Stimulated activated CD8-positive, alpha-beta memory T cell treated with anti-CD3 and anti-CD28 coated beads, Interleukin-7, amount 100 ng/mL, for 1 hour (primary cell): ENCODE measurements at places on chromosomes 11 and 22.

- no peak for DNase-seq
Measured at GRCh38 chr11:76771446-76772099, 11.6 kb upstream of the TSKU start.

DNA sequence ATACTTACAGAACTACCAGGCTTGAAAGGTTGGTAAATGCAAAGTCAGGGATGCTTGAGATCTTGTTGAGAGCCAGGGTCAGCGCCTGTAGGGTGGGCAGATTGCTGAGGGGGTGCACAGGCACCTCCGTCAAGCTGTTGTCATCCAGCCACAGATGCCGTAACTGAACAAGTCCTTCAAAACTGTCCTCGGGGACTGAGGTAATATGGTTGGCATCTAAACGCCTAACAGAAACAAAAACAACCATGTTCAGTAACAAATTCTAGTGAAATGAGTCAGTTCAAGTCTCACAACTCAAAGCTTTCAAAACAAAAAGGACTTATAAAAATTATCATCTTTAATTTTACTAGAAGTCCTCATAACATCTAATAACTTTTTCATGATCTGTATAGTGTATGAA lies 22.2 kb upstream of the CCDC34 start:
- no peak for DNase-seq

- no peak for DNase-seq
Measured at GRCh38 chr22:29726106-29726505, 6.3 kb downstream of the CABP7 start.

DNA sequence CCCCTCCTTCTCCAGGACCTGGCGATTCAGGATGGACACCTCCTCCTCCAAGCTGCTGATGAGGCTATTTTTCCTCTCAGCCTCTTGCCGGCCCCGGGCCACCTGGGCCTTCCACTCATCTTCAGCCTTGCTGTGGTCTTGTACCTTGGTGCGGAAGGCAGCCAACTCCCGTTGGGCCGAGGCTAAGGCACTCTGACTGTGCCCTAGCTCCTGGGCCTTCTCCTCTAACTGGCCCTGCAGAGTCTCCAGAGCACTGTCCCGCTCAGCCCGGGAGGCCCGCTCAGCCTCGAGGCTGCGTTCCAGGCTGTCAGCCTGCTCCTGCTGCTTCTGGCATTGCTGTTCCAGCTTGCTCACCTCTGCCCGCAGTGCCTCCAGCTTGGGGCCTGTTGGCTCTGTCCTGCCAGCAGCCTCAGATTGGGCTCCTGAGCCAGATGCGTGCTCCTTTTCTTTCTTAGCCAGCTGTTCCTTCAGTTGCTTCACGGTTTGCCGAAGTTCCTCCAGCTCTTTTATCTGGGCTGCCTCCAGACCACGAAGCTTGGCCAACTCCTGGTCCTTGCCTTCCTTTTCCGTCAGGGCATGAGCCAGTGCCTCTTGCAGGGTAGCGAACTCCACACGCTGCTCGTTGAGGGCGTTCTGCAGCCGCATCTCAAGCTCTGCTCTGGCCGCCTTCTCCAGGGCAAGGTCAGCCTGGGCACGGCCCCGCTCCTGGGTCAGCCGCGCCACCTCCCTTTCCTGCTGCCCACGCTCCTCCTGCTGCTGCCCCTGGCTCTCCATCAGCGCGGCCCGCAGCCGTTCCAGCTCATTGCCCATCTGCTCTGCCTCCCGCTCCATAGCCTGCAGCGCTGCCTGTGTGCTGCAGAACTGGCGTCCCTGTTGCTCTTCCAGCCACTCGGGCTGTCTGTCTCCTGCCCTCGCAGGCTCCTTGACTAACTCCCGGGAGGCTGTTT lies 15.3 kb downstream of the IL18BP start:
- no peak for DNase-seq

DNA sequence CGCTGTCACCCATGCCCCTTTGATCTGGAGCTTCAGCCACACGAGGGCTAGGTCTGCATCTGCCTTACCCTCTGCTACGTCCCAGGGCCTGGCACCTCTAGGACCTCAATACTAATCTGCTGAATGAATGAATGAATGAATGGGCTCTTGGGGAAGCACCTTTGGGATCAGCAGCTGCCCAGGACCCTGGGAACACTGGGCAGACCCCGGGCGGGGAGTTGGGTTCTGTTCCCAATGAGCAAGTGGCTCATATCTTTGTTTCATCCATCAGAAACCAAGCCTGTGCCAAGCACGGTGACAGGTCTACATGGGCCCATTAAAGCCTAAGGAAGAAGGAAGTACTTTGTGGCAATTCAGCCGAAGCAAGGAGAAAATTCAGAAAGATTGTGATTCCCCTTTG lies 41.5 kb upstream of the SHISAL1 start:
- DNase-seq = no peak

DNA sequence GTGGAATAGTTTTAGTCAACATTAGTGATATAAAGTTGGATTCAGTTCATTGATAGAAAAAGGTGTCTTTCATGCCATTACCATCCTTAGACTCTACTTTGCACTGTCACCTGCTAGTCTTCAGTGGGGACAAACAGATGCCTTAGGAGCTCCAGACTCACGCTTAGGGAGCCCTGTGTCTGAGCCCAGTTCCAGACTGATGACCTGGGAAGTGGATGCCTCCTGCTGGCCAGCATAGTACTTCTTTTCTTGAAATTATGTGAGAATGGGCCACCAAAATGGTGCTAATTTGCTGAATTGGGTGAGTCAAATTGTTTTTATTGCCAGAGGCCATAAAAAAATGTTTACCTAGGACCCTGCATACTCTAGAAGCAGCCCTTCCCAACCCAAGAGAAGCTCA lies 53.9 kb downstream of the NOX4 start:
- no peak for DNase-seq

DNA sequence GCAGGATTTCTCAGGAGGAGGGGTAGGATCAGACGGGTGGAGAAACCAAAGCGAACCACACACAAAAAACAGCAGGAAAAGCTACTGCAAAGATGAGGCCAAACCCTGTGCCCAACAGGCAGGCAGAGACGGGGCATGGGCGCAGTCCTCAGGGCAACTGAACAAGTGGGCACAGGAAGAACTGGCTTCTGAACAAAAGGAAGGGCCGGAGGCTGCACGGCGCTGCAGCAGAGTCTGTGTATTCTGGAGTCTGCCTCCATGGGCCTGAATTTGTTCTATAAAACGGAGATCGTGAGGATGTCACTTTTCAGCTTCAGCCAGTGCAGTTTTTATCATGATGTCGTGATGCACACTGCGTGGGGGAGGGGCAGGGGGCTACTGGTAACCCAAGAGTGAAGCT lies 1026.0 kb downstream of the TBC1D22A start:
- no peak for DNase-seq

GRCh38 chr11:105448703-105449079 lies 161.2 kb upstream of the GRIA4 start:
- no peak for DNase-seq

GRCh38 chr11:118076754-118077281 lies at the start of gene TMPRSS4:
Gene TMPRSS4, plus strand, starts transcription at chr11:118077078. Its CDS starts 225 bp downstream, at chr11:118077303.
- DNase-seq = no peak

- DNase-seq = no peak
Measured at GRCh38 chr11:67998150-67999045, 5.5 kb downstream of the UNC93B1 start.

- no peak for DNase-seq
Measured at GRCh38 chr22:35230839-35231584, 26.3 kb upstream of the HMGXB4 start.

DNA sequence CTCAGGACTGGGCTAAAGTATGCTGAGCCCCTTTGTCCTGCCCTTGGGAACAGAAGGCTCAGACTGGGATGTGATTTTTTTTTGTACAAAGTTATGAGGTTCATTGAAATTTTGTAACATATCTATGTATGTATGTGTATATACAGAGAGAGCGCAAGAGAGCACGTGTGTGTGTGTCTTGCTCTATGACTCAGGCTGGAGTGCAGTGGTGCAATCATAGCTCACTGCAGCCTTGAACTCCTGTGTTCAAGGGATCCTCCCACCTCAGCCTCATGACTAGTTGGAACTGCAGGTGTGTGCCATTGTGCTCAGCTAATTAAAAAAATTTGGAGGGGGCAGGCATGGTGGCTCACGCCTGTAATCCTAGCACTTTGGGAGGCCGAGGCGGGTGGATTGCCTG lies 5.7 kb downstream of the TMEM25 start:
- DNase-seq = no peak

DNA sequence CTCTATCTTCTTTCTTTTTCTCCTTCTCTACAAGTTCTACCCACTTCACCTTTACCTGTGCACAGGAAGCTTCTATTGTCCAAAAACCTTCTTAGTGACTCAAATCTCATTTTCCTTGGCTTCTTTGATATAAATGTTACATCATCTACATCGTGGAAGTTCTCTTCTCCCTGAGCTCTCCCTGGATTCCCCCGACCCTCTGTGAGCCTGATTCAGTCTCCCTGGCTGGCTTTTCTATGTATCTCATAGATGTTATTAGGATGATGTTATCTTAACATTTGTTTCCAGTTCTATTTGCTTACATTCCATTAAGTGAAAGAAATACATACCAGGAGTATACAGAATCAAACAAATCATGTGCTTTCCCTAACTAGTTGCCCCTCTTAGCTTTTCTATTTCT lies 235.8 kb upstream of the PITPNB start:
- no peak for DNase-seq

GRCh38 chr22:40334899-40335298 lies 11.4 kb upstream of the ADSL start:
- DNase-seq = no peak

- no peak for DNase-seq
Measured at GRCh38 chr22:42194953-42195352, 64.3 kb upstream of the CYP2D6 start.

- no peak for DNase-seq
Measured at GRCh38 chr22:20091690-20092476, 11.8 kb downstream of the DGCR8 start.

DNA sequence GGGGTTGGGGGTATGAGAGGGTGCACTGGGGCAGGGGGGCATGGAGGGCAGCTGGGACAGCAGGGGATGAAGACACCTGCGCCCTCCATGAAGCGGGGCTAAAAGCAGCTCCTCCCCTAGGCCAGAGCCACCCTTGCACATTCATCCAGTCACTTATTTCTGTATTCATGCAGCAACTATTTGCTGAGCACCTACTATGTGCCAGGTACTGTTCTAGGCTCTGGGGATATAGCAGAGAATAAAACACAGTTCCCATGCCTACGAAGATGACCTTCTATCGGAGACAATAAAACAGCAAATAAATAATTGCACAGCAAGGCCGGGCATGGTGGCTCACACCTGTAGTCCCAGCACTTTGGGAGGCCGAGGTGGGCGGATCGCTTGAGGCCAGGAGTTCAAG lies 5.3 kb downstream of the ALDH3B1 start:
- DNase-seq = no peak

- no peak for DNase-seq
Measured at GRCh38 chr11:79467761-79468160, 26.9 kb upstream of the TENM4 start.

DNA sequence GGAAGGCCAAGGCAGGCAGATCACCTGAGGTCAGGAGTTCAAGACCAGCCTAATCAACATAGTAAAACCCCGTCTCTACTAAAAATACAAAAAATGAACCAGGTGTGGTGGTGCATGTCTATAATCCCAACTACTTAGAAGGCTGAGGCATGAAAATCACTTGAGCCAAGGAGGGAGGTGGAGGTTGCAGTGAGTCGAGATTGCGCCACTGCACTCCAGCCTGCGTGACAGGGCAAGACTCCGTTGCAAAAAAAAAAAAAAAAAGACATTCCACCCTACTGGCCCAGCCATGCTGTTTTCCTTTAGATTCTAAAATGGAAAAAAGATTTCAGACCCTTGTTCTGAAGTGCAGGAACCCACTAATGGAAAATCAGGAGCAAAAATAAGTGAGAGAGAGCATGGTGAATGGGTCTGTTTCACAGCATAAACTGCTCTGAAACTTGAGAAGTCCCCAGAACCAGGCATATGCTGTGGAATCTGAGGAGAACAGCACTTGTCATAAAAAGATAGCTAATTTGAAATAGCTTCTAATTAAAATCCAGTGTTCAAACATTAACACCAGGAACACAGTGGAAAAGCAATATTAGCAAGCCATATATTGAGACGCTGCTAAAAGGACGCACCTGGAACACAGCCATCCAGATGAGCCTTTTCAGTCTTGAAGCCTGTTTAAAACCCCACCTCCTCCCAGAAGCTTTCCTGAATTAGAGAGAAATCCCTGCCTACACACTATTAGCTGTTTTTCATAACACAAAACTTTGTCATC lies 66.3 kb upstream of the CHRM4 start:
- no peak for DNase-seq
